ENCODE measurements at places on chromosomes 11 and 22.

GRCh38 chr22:45006964-45007390 lies 2.8 kb downstream of the PHF21B start:
- no peak for DNase-seq

DNA sequence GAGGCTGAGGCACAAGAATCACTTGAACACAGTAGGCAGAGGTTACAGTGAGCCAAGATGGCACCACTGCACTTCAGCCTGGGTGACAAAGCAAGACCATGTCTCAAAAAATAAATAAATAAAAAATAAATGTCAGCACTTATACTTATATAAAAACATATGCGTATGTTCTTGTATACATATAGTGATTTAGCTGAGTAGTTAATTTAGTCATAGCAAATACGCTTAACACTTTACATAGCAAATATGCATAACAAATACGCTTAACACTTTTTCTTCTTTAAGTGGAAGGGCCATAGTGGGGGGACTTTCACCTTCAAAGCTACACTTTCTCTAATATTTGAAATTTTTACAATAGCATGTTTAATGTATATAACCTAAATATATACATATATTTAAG lies 64.0 kb upstream of the CAPRIN1 start:
- DNase-seq, result no peak

DNA sequence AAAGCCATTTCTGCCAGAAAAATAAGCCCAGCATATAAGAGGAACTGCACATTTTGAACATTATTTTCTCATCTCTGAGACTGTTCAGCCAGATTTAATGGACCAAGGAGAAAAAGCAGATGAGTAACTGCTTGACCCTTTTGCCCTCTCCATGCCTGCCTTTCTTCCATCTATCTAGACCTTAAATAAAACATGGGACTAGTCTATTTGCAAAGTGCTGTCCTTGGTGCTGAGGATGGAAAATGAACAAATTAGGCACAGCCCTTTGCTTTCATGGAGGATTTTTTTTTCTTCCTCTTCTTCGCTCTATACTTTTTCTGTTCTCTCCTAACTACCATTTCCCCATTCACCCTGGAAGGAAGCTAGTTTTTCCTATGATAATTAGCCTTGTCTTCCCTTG lies 361.3 kb downstream of the GRM5 start:
- no peak for DNase-seq

DNA sequence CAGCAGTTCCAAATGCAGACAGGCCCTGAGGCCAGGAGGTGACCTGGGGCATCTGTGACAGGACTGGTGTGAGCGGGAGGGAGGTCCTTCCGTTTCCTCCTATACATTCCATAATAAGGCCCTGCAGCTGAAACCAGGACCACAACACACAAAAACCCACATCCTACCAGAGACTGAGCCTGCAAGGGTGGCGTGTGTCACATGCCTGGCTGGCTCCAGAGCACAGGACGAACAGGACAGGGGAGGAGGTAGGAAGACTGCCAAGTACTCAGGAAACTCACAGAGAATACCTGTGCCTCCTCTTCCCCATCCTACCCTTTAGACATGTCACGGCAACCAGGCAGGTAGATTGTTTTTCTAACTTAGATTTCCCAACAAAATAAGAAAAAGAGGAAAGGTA lies 103.9 kb downstream of the ARL14EP start:
- no peak for DNase-seq

- DNase-seq, result peak; percentile 54
Observed at GRCh38 chr11:129846508-129847335, 31.1 kb downstream of the TMEM45B start.

DNA sequence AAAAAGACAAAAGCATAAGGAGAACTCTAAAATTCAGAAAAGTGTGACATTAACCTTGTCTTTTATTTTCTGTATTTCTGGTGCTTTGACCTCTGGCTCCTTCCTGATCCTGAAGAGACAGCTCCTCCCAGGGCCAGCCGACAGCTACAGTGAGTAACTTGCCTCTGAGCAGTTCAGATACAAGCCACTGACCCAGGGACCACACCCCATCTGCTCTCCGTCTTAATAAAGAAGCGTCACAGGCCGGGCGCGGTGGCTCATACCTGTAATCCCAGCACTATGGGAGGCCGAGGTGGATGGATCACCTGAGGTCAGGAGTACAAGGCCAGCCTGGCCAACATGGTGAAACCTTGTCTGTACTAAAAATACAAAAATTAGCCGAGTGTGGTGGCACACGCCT lies 6.5 kb downstream of the MLC1 start:
- DNase-seq, result no peak

GRCh38 chr22:48239461-48240147 lies 1477.2 kb downstream of the TBC1D22A start:
- DNase-seq, result no peak

DNA sequence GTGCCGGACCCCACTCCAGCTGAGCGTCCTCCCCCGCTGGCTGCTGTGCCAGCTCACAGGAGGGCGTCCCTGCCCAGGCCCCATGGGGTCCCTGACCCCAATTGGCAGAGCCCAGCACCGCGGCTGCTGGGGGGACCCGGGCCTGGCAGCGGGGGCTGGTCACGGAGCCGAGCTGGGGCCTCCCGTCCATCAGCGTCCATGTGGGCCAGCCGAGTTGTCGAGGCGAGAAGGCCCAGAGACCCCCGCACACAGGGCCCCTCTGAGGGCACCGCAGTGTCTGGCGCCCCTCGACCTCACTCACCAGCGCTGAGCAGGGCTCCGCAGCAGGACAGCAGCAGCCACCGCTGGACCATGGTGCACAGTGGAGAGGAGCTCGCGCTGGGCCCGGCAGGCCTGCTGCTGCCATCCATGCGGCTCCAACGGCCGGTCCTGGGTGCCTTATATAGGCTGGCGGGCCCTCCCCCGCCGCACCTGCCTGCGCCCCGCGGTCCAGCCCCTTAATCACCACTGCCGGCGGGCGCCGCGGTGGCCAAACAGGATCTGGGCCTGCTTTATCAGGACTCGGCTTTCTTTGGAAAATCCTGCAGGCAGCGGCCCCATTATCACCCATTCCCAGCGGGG lies at the start of gene MUC6:
MUC6 (minus strand) TSS at position 416 of the 621 bp plus-strand sequence; CDS start at position 353, 63 bp downstream.
- no peak for DNase-seq

- no peak for DNase-seq
Observed at GRCh38 chr11:123885570-123885969, at the start of gene TMEM225. TMEM225 (minus strand) TSS chr11:123885670; CDS start chr11:123885425, 245 bp downstream.

DNA sequence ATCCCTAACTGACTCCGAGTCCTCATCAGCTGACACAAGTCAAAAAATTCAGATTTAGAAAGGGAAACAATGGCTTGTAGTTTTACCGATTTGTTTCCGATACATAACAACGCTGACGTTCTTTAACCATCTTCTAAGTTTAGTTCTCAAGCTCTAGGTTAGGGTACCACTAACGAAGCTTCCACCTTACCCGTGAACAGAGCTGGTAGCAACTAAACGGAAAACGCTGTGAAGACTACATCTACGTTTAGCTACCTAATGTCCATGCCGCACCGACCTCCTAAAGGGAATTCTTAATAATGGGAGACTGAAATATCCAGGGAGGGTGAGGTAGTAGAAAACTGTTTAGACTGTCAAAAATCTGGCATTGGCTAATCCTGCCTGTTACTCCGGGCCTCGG lies 1.0 kb downstream of the NUP98 start:
- DNase-seq, result no peak

GRCh38 chr22:20396639-20397038 lies 2.7 kb downstream of the ZNF74 start:
- DNase-seq, result no peak

DNA sequence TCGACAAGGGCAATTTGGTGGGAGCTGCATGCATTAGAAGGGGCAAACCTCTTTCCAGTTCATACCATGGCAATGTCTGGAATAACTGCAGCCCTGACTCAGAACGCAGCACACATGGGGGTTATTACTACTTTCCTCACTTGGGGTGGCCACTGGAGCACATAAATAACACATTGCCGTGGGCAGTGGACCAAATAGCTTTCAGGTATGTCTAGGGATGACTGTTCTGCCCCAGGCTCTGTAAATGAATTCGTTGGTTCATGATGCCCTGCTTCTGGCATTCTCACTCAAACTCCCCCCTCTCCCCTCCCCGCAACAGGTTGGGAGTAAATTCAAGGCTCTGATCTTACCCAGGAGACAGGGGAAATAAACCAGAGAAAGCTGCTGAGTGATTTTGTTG lies 238.0 kb upstream of the PLET1 start:
- no peak for DNase-seq
